BJ (cell line): ENCODE measurements at places on chromosomes 1 and 21. TPM values are rescaled to one million over a fixed set of nuclear protein-coding genes. Genes with fewer than 3 reads are reported as not detected.

Gene SLC1A7
- 0.20 and 0.63 TPM in 2 replicates for polyA plus RNA-seq

GRCh38 chr1:101025283-101025656 lies 314 bp downstream of the DPH5 start:
- DNase-seq, result no peak

DNA sequence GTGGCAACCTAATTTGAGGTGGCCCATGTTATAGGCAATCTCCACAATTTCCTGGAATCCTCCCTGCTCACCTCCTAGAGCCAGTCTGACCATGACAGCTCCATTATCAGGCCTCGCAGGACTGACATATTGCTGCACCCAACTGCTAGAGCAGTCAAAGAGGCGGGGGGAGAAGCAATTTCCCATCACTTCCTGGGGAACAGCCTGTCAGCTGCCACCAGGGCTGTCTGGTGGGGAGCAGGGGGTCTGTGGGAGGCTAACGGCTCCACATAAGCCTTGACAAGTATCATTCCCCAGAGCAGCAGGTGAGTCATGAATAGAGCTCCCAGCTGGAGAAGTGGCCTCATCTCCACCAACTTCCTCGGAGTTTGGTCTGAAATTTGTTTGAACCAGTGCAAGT lies 322.9 kb downstream of the MATN1 start:
- DNase-seq, result no peak

Gene GNG12
- 99.6 and 190 TPM in 2 replicates for polyA plus RNA-seq

DNA sequence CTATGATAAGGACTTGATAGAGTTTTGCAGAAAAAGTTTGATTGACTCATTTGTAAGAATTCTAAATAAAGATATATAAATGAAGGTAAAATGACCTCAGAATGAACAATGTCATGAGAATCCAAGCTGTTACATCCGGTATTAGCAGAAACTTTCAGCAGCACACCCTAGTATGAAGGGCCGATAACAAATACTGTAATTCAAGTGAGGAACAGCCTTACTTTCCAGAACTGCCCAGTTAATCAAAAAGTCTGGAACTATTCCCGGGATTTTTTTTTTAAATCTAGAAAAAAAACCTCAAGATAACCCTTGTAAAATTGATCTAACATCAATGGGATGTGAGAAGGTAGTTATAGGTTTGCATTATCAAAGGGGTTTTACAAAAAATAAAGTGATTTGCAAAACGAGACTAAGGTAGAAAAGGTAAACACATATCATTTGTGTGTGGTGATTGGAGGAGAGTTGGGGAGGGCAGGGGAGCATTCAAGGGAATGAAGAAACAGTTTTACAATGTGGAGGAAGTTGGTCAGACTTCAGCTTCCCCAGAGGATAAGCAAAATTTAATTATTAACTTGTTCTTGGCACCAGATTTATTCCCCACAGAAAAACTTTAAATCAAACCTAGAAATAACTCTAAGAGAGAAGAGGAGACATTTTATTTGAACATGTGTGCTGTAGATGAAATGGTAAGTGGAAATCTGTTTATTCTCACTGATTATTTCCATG lies 75.9 kb upstream of the VCAM1 start:
- no peak for DNase-seq
